Fibroblast of lung (primary cell): ENCODE measurements at places on chromosomes 1 and 21. TPM values are rescaled to one million over a fixed set of nuclear protein-coding genes. Genes with fewer than 3 reads are reported as not detected.

GRCh38 chr1:54105736-54106269, 47.0 kb downstream of the CDCP2 start:
- H3K4me3 ChIP-seq: no peak overlapping the region
- H3K36me3 ChIP-seq: no peaks in the 10 kb centered on the region
- no peaks in the 10 kb centered on the region for H3K27me3 ChIP-seq

DNA sequence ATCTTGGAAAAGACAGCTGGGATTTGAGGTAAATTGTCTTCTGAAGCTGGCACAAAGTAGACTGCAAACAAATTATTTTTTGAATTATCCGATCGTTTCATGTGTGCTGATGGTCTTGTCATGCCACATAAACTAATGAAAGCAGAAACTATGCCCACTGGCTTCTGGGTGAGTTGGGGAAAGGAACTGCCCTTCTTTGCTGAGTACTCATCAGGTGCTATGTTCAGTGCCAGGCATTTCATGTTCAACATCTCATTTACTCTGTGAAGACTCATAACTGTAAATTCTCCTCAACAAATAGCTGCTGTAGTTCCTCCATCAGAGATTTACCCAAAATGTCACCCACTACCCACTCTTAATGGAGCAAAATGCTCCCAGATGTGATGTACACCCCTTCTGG, 1.2 kb downstream of the TRIT1 start:
- H3K4me1 ChIP-seq: peaks cover 7% of the 10 kb centered on the region
- DNase-seq: no peak
- H3K36me3 ChIP-seq: no peaks in the 10 kb centered on the region
- peak overlapping the region; percentile 79 for H3K4me3 ChIP-seq
- no peak overlapping the region for H3K27ac ChIP-seq

DNA sequence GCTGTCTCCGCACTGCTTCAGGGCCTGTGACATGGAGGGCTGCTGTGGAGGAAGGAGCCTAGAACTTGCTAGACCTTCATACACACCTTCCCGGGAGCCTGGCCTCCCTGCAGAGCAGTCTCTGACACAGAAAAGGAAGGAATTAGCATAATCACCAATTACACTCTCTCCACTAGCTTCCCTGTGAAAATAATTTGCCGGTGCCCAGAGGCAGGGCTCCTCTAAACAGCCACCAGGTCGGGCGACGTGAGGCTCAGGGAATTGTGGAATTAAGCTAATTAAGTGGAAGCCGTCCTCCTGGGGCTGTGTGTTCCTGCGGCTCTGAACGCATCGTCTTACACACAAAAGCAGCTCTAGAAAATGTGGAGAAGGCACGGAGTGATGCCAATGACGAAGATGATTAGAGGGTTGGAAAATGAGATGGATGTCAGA, 82.6 kb downstream of the NENF start:
- H3K27me3 ChIP-seq: peaks cover 8% of the 10 kb centered on the region
- H3K36me3 ChIP-seq: no peaks in the 10 kb centered on the region
- H3K4me1 ChIP-seq: peaks cover 6% of the 10 kb centered on the region
- H3K4me3 ChIP-seq: no peak overlapping the region

GRCh38 chr1:29324202-29324601, 87.9 kb downstream of the PTPRU start:
- DNase-seq: no peak
- H3K27me3 ChIP-seq: no peaks in the 10 kb centered on the region
- H3K27ac ChIP-seq: no peak overlapping the region
- no peak overlapping the region for H3K4me3 ChIP-seq
- no peaks in the 10 kb centered on the region for H3K4me1 ChIP-seq

CZIB gene
- 56.5 and 60.6 TPM in 2 replicates for total RNA-seq

PLA2G2D gene
- total RNA-seq: not detected in 2 replicates

CCDC190 gene
- not detected in 2 replicates for total RNA-seq

CHIA gene
- not detected in 2 replicates for total RNA-seq
